ENCODE measurements at places on chromosomes 12 and 14. TPM values are rescaled to one million over a fixed set of nuclear protein-coding genes. Genes with fewer than 3 reads are reported as not detected.

- no peak for DNase-seq
Measured at GRCh38 chr14:77508249-77508648, 9.6 kb upstream of the ISM2 start.

KIF5A gene
- 5.1 TPM for polyA plus RNA-seq

DCN gene
- polyA plus RNA-seq: 1,676 TPM

CCDC85C gene
- 12.7 TPM for polyA plus RNA-seq

- no peak for DNase-seq
Measured at GRCh38 chr14:23078692-23079116, 16.2 kb downstream of the ACIN1 start.

DNA sequence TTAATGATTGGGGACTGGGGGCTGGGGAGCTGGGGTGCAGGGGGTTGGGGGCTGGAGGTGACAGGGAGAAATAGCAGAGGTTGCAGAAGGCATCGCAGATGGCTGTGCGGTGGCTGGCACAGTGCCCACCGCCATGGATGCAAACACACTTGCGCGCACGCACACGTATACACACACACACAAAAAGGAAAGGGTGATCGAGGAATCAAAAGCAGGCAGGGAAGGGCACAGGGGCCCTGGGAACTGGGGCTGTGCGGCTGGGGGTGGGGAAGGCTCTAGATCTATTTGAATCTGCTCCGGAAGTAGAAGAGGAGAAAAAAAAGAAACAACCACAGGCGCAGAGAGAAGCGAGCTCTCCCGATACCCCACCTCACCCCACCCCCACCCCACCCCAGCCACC is 39.4 kb downstream of the ZFHX2 start:
- DNase-seq: no peak

TUBA1A gene
- polyA plus RNA-seq: 564 TPM

- no peak for DNase-seq
Measured at GRCh38 chr12:74849801-74850200, 312.2 kb downstream of the ATXN7L3B start.

FAM186B gene
- polyA plus RNA-seq: 2.0 TPM

- DNase-seq: no peak
Measured at GRCh38 chr14:96625426-96625985, 123.3 kb downstream of the PAPOLA start.

DNA sequence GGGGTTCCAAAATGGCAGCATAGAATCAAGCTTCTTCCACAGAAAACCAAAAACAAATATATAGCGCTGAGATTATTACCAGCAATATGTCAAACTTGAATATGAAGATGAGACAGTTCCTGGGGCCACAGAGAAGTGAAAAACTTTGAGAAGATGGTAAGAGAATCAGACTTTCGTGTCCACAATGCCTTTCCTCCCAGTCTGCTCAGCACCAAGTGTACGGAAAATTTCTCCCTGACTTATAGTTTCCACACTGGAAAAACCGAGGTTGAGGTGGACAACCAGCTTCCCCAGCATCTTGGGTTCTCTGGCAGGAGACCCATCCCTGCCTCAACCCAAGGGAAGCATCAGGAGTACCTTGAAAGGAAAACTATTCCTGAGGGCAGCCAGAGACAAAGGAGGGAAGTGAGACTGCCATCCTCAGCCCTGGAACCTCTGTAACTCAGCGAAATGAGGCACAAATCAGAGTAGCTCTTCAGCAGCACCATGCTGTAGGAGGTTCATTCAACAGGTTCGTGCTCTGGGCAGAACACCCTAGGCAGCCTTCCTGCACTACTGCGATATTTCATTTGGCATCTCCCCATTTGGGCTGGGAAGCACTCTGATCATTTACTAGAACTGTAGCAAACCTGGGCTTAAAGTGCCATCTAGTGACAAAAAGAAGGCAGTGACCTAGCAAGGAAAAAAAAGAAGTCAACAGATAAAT is 52.4 kb upstream of the CAPRIN2 start:
- peak; percentile 27 for DNase-seq

DNA sequence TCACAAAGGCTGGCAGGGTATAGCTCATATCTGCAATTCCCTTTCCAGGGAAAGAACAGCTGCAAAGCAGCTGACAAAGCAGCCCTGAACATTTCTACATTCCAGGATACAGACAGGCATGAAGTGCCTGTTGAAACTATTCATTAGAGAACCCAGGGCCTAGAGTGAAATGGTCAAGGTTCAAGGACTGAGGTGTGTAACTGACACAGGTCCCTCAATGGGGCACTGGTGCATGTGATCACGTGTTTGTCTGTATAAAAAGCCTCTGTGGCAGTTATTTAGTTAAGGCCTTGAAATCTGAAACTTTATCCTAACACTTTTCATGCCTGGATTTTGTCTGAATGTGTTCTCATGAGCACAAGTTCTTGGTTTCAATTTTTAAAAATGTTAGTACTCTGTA is 47.1 kb downstream of the GIT2 start:
- DNase-seq: peak; percentile 58

DNA sequence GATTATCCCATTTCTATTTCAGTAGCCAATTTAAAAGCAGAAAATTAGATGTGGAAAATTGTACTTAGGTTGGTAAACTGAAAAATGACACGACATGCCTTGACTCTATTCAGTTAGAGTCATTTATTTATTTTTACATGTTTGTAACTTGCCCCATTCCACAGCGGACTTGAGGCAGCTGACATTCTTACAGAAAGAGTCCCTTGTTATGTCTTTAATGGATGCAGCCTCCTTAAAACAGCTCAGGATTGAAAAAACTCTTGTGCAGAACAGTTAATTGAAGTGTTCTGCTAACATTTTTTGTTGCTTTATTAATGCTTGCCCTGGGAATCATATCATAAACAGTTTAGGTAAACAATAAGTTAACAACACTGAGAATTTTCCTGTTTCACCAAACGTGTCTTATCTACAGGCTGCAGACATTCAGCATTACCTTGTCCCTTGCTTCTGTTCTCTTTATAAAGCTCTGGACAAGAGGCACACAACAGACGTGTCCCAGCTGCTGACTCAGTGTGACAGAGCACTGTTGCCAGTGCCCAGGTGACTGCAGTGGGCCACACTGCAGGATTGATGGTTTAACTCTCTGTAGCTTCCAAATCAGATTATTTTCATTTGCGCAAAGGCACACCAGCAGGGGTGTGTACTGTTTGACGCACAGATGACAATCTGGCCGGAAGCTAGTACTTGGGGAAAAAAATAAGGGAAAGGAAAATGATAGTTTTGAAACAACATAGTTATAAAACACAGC is 101.6 kb downstream of the PELI2 start:
- DNase-seq: no peak

GRCh38 chr12:25759752-25760151 is 198.7 kb upstream of the RASSF8 start:
- no peak for DNase-seq

GRCh38 chr12:65681226-65681625 is 143.1 kb upstream of the HMGA2 start:
- DNase-seq: no peak

RNU4-1 gene
- polyA plus RNA-seq: not detected

DNA sequence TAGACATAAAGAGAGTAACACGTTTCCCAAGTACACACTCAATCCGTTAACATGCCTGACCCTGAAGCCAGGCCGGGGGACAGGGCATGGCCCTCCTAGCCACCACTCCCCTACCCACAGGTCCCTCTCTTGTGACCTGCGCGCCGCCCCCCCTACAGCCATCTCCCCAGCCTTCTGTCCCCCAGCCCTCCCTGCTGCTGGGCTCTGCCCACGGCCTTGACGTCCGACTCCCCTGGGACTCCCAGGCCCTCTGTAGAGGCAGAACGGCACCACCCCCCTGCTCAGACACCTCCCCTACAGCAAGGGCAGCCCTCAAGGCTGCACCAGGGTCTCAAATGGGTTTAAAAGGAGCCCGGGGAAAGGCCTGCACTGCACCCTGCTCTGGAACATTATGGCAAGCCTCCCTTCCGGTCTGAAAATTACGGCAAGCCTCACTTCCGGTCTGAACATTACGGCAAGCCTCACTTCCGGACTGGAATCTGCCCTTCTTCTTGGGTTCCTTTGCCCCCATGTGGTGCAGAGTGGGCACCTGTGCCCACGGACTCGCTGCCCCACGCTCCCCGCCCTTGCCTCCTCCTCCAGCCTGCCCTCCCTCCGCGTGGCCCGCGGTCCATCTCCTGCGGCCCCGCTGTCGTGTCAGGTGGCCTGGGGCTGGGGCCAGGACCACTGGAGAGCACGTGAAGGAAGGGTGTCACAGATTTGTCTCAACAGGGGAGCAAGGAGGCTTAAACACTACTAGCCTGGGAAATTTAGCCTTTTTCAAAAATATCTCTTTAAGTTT is 77.6 kb downstream of the MOK start:
- no peak for DNase-seq

DNA sequence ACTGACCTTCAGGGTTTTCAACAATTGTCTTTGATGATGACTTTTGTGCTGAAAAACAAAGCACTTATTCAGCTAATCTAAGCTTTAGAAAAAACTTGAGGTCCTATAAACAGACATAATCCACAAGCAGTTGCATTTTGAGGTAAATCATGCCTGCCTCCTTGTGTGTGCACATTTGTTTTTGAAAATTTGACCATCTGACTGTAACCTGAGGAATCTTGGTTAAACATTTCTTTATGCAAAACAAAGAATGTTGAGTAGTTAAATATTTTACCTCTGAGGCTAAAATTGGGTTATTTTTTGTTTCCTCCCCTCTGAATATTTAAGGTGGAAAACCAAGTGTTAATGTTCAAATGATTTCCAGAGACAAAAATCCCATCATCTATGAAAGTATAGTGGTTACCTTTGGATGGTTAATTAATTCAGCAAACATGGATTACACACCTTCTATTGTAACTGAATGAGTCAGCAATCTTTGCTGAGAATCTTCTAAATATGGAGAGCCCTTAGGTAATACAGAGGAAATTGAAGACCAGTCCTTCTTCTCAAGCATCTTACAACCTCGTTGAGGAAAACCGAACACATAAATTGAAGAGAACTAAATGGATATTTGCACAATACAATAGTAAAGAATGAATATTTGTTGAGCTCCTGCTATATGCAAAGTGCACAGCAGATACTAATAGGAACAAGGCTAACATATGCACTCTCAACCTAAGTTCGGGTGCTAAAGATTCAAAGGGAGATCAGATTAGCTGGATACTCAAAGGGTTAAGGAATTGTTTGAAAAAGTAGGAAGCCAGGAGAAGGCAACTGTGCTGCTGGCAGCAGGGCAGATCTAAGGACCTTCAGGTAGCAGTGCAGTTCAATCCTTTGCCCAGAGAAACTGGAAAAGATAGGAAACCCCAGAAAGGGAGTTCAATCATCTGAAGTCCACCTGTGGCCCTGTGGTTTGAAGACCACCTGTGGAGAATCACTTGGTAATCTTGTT is 115.2 kb downstream of the BMP4 start:
- no peak for DNase-seq

DNA sequence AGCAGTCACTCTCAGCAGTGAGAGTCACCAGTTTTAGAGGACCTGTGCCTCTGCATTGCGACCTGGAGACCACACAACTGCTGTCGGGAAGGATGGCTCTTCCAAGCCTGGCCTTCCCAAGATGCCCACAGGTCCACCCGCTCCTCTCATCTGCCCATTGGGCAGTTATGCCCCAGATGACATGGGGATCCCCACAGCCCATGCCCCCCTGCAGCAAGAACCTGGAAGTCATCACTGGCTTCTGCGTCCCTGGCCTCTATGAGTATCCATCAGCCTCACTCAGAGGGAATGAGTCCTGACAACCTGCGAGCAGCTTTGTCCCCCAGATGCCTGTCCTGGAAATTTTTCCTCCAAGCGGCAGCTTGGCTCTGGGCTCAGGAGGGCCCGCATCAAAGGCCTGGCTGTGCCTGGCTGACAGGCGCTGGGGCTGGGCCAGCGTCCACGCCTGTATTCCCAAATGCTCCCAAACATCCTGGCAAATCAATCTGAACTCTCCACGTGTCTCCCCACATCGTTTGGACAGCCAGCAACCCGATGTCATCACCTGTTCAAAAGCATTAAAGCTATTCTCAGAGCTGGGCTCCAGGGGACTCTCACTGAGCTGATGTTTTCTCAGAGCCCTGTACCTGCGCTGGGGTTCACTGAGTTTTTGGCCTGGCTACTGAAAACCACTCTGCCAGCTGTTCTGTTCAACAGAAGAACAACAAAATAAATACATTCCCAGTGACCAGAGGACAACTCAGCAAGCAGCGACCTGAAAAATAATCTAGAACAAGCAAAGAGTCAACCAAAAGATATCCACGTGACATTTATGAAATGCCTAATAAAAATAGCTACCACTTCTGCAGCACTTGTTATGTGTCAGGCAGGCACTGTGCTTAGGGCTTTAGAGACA is 57.8 kb downstream of the CLMN start:
- no peak for DNase-seq

DNA sequence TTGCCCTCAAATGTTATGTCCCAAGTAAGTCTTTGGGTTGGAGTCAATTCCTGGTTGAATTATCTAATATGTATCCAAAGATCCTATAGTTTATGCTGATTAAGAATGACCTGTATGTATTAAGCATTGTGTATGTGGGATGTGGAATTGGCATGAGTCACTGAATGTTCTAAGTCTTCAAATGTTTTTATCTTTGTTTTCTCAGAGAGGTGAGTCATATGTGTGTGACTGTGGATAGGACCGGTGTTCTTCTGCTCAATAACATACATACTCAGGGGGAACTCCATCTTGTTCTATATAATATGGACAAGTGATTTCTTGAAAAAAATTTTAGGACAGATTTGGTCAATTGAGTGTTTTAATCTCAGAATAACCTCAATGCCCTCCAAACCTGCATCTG is 57.9 kb downstream of the NAV3 start:
- DNase-seq: no peak

DNA sequence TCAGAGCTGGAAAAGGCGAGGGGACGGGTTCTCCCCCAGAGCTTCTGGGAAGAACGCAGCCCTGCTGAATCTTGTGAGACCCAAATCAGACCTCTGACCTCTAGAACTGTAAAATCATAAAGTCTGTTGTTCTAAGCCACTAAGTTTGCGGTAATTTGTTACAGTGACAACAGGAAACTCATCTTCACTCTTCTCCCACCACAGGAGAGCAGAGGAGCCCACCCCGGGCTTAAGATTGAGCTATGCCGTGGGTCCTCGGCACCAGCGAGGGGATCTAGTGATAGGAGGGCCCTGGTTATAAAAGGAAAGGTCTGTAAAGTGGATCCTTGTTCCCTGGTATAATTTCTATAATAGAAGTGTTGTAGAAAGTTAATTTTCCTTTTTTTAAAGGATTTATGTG is 7.6 kb downstream of the MLXIP start:
- no peak for DNase-seq

DNA sequence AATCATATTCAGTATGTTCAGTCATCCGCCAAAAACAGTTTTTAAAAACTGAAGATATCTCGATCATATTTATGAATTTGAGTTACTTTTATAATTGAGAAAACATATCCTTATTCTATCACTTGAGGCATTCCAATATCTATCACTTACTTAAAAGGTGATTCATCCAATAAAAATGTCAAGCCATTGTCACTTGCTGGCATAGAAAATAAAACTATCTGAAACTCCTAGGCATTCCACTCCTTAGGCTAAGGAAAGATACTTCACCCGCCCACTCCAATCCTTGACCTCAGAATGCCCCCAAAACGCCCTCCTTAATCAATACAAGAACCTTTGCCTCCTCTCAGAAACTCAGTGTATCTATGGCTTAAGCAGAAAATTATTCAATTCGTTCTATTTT is 51.3 kb upstream of the AMIGO2 start:
- no peak for DNase-seq

OLR1 gene
- polyA plus RNA-seq: 1.3 TPM
